HuH-7 (cell line): ENCODE measurements at places on chromosomes 6 and 20.
A peak's percentile ranks its signal among the peaks of the same experiment; 100 is the strongest.

GRCh38 chr6:89270951-89271721 is 44.0 kb downstream of the GABRR2 start:
- DNase-seq = no peak

GRCh38 chr6:85085875-85086274 is 321.5 kb upstream of the TBX18 start:
- no peak for DNase-seq

GRCh38 chr6:18154507-18155149 is at the start of gene TPMT:
TPMT (minus strand) TSS chr6:18155077; CDS start chr6:18149127, 5,950 bp downstream.
- DNase-seq = peak; percentile 77

DNA sequence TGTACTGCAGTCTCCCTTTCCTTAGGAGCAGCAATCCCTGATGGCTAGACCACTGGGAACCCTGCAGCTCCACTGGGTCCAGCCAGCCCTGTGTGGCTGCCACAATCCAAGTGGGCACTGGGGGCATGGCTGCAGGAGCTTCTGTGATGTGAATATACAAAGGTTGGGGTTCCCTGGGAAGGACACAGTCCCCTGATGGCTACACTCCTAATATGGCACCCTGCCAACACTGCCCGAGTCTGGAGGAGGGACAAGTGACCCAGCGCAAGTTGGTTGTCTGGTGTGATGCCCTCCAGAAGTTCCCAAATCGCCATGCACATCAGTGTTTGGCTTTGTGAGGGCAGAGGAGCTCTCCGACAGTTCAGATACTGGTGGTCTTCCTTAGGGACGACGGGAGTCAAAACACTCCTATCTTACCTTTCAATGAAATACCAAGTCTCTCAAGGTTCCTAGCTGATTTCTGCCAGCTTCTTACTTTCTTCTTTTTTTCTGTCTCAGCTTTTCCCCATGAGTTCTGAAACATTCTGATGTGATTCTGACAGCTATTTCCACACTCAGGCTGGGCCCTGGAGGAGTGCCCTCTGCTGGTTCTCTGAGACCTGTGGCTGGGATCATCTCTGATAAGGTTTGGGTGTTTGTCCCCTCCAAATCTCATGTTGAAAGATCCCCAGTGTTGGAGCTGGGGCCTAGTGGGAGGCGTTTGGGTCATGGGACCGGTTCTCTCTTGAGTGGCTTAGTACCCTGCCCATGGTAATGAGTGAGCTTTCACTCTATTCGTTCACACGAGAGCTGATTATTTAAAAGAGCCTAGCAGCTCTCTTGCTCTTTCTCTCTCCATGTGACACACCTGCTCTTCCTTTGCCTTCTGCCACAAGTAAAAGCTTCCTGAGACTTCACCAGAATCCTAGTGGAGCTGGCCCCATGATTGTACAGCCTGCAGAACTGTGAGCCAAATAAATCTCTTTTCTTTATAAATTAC is 15.5 kb upstream of the ZFP57 start:
- no peak for DNase-seq

GRCh38 chr20:5834436-5835005 is 84.3 kb downstream of the SHLD1 start:
- no peak for DNase-seq

DNA sequence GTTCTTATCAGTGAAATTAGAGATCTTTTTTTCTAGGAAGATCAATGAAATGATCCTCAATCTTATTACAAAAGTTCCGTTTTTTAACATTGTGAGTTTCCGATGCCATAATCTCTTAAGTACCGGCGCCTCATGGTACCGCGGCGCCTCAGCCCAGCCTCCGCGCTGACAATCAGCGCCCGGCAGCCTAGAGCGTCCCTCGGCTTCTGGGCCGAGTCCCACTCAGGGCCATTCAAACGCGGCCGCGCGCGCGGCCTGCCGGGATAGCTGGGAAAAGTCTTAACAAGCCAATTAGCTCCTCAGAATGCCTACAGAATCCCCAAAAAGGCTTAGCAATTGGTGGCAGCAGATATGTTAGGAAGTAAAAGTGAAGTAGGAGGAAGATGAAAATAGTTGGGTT is 204.8 kb downstream of the ADGB start:
- no peak for DNase-seq

DNA sequence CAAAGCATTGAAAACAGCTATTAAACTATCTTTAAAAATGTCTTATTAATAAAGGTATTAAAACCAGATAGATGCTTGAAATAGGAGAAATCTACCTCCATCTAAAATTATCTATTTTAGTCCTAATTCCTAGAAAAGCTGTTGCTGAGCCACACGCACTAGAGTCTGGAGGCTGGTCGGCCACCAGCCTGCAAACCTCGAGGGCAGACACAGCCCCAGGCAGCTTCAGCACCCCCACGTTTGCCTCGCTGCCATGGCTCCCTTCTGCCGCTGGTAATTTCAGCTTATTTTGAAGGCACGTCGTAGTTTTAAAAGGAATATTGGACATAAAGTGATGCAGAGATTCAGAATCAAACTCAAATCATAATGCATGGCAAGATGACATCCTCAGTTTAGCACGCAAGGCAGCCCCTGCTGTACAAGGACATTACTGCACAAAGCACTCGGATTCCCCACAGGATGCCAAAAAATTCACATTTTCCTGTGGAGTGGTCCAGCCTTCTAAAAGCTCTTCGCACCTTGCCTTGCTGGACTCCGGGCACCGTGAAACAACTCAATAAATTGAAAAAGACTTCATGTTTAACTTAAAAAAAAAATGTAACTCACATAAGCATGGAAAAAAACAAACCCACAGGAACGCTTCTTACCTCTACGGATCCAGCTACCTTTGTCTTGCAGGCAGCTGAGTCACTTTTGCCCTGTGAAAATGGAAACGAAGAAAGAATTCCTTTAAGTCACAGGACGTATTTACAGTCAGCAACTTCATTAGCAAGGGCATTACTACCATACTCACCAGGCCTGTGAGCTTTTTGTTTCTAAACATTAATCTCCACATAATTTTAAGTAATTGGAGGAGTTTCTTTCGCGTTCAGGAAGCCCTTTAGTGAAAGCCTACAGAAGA is 143.4 kb upstream of the RPS6KA2 start:
- no peak for DNase-seq

DNA sequence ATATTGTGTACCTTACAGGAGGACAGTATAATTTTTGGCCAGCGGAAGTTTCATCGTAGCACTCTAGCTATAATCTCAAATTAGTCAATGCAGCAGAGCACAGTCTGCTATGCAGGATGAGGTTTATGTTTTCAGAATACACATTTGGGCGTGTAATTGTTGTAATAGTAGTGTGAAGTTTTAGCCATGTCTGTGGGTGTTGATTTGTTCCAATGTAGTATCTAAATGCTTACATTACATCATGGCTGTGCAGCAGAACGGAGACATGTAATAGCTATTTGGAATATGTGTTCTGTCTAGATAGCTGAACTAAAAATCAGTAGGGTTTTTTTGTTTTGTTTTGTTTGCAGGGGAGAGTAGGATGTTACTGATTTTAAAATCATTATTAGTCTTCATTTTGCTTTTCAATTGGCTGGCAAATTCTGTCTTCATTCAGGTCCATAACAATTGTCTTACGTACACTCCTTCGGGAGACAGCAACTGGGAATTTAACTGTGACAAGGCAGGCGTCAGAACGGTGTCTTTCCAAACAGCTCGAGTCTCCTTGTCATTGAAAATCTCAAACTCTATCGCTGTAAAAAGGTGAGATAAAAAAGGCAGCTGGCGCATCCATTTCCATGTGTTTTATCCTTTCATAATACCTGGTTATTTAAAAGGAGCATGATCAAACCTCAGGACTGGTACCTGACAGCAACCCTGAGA is 65.1 kb upstream of the CDH4 start:
- DNase-seq = no peak

GRCh38 chr20:62401331-62401779 is 5.7 kb downstream of the CABLES2 start:
- DNase-seq = peak; percentile 66

- no peak for DNase-seq
These were observed 132.3 kb downstream of the CARMIL1 start for GRCh38 chr6:25411316-25411950.

GRCh38 chr6:150366118-150366778 is 2.6 kb upstream of the IYD start:
- no peak for DNase-seq

DNA sequence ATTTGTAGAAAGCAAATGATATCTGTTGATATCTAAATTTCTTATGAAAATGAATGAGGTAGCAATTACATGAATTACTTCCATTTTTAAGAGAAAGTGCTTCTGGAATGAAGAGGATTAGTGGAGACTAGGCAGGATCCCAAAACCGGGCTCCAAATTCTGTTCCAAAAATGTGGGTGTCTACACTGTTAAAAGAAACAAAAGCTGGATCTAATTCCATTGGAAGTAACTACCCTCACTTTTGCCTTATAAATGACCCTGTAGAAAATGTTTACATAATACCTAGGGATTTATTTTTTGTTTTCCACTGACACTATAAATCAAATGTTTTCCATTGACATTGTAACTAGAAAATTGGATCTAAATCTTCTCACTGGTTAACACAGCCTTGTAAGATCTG is 454.9 kb upstream of the JARID2 start:
- DNase-seq = no peak

GRCh38 chr6:113315165-113315564 is 542.0 kb upstream of the MARCKS start:
- no peak for DNase-seq

- no peak for DNase-seq
These were observed 72.4 kb upstream of the NHSL1 start for GRCh38 chr6:138571585-138572166.

GRCh38 chr6:104003803-104004516 is 855.8 kb downstream of the HACE1 start:
- no peak for DNase-seq

DNA sequence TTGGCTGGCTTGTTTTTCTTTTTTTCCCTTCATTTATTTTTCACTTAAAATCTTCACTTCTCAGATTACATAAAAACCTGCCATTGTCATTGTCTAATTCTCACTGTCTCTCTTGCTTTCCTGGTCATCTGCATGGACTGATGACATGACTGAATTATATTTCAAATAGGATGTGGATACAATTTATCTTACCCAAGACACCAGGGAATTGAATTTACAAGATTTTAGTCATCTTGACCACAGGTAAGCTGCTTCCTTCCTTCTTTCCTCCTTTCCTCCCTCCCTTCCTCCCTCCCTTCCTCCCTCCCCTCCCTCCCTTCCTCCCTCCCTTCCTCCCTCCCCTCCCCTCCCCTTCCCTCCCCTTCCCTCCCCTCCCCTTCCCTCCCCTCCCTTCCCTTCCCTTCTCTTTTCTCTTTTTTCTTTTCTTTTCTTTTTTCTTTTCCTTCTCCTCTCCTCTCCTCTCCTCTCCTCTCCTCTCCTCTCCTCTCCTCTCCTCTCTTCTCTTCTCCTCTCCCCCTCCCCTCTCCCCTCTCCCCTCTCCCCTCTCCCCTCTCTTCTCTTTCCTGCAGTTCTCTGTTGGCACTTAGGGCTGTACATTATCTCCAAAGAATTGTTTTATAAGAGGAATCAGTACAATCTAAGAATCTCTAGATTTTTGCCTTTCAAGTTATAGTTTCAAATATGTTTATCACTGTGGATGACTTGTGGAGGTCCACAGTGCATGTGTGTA is 171.5 kb downstream of the CARMIL1 start:
- DNase-seq = no peak

DNA sequence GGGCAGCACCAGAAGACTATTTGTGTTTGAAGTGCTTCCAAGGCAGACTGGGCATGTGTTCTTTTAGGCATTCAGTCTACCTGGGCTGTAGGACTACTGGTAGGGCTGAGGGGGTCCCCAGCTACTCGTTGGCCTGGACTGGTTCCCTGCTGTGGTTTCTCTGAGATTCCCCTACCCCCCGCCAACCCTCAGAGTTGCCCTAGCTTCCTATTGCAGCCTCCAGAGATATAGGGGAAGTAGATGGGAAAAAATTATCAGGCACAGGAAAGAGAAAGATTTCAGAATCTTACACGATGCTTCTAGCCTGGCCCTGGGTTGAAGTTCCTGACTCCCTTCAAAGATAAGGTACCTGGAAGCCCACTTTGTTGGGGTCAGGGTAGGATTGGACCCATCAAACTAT is 22.5 kb downstream of the BRPF3 start:
- DNase-seq = no peak

GRCh38 chr20:8021541-8022269 is 2.1 kb upstream of the TMX4 start:
- DNase-seq = no peak

GRCh38 chr6:33850296-33850695 is 46.5 kb upstream of the MLN start:
- no peak for DNase-seq

- DNase-seq = no peak
These were observed 981 bp upstream of the TNF start for GRCh38 chr6:31574106-31575061.

- no peak for DNase-seq
These were observed 28.9 kb upstream of the RALGAPA2 start for GRCh38 chr20:20741087-20742045.

DNA sequence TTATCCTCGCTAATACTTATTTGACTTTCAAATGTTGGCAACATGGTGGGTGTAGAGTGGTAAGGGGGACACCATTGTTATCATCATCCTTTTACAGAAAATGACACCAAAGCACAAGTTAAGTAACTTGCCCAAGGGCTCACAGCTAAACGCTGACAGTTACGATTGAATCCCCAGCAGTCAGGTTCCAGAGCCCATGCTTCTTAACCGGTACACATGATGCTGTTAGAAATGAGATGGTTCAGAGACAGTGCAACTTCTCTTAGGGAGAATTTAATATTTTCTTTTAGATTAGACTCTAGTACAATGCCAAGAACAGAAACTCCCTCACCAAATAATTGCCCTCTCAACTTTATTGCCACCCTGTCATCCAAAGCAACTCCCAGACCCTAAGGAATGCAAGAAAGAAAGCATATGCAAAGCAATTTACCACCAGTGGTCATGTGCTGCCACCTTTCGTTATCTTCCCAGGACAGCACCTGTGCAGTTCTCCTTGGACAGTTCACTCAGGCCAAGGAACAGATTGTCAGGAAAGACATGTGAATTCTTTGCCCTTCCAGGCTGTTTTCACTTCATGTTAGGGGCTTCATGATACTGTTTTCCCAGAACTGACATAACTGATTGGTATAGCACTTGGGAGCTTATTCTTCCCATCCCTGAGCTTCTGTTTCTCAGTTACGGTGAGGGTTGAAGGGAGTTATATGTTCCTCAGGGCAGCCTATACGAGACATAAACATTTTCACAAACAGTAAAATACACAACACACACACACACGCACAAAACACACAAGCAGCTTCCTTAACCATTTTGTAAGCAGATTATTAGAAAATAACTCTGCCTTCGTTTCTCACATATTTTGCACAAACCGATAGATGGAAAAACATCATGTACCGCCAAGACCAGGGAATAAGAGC is 5.1 kb downstream of the HLA-DMA start:
- DNase-seq = no peak

DNA sequence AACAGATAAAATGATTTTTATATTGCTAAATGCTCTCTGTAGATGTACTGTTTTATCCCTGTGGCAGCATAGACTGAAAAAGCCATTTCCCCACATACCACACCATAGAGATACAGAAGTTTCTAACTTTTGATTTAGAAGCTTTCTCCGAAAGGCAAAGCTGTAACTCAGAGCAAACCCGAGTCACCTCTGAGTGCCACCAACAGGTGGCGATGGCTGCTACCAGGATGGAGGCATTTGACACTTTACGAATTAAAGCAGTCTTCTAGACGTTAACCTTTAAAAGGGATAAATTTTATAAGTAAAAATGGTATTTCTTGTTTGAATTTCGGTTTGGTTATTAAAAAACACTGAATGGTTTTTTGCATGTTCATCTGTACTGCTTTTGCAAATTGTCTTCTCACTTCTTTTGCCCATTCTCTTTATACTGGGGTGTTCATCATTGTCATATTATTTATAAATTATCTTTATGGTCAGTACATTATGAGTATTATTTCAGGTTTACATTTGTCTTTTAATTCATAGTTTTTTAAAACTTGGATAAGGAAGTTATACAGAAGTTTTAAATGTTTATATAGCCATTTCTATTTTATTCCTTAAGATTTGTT is 201.0 kb upstream of the CEP162 start:
- peak; percentile 39 for DNase-seq
